ENCODE measurements at places on chromosomes 2 and 18. TPM values are rescaled to one million over a fixed set of nuclear protein-coding genes. Genes with fewer than 3 reads are reported as not detected.

GRCh38 chr2:200787351-200788120 lies 24.2 kb upstream of the BZW1 start:
- no peak for DNase-seq

The CGREF1 gene
- 5.4 TPM for polyA plus RNA-seq

- DNase-seq: no peak
Observed at GRCh38 chr18:53843113-53843760, 381.2 kb downstream of the MBD2 start.

- no peak for DNase-seq
Observed at GRCh38 chr18:70256184-70256583, 32.7 kb upstream of the SOCS6 start.

DNA sequence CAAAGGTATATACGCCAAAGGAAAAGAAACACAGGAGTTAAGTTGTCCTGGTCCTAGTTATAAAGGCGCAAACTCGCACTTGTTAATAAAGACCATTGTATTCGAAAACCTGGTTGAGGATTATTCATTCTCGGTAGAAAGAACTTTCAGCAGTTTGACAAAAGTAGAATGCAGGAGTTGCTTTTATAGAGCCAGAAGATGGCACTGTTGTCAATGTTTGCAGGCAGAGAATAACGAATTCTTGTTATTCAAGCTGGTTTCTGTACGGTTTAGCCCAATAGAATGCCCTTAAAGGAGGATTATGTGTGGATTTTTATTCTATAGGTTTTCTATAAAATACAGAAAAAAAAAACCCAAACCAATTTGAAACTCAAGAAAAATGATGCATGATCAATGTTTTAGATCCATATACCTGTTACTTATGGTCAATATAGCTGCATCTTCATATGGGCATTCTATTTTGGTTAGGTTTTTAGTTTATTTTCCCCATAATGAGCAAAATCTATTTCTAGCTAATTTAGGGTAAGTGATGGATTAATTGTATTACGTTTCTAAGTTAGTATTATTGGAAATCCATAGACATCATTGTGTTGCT lies 510.3 kb downstream of the PLCL1 start:
- peak; percentile 58 for DNase-seq

DNA sequence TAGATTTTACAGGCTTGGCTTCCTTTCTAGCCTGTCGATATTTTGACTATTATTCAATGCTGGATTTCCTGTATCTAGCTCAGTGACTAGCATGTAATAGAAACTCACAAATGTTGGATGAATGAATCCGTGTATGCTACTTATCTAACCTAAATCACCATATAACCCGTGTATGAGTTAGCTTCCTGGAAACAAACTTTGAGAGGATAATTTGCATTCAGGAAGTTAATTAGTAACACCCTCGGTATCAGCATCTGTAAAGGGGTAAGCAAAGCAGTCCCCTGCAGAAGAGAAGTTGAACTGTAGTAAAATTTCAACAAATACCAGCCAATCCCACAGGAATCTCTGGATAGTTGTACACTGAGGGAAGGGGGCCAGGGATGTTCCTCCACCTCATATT lies 269.4 kb upstream of the LRATD1 start:
- no peak for DNase-seq

DNA sequence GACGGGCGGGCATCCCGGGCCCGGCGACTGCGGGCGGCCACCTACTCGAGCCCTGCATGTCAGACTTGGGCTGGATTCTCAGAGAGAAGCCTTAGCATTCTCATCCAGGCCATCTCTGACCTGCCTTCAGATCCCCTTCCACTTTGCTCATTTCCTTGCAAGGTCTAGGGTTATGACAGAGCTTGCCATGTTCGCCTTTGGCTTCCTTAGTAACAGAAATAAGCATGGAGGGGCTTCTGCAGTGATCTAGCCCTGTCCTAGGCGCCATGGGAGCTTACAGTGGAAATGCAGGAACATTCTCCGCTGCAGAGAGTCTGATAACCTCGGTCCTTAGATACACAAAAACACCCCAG lies 632 bp upstream of the ACVR1 start:
- no peak for DNase-seq

The FOXI3 gene
- 0.22 TPM for polyA plus RNA-seq

- DNase-seq: no peak
Observed at GRCh38 chr2:50712569-50712968, 319.4 kb downstream of the NRXN1 start.

The KIF1A gene
- 11.1 TPM for polyA plus RNA-seq

The BMPR2 gene
- 67.8 TPM for polyA plus RNA-seq

DNA sequence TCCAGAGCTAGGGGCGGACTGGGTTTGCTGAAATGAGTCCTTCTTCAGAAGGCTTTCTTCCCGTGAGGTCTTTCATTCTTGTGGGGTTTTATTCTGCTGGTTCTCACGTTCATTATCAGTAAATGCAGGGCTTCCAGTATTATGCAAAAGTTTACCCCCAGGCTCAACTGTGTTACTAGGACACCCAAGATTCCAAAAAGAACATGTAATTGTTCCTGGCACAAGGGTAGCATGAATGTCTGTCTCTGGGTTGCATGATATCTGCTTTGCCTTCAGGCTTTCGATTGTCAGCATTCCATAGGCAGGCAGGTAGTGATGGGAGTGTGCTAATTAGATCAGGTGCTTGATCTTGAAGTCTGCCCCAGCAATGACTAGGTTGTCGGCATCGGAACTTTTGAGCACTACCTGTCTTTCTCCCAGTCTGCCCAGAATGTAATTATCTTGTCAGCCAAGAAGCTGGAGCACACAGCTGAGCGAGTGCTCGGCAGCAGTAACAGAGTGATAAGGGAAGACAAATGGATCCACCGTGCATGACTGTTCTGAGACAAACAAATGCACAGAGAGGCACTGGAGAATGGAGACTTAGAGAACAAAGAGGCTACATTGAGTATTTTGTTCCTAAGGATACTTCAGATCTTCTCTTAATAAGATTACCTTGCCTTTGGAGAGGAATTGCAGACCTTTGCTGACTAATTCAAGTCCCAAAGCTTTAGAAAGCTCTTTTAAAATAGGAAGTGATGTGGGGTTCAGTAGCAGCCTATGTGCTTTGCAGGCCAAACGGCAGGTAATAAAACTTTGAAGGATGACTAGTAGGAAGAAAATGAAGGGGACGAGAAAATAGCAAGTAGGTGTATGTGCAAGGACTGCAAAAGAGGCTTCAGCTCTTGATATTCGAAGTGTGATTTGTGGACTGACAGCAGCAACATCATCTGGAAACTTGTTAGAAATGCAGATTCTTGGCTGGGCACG lies 41.9 kb downstream of the ITGB6 start:
- DNase-seq: no peak
